Muscle of back (tissue), 13 donors: ENCODE measurements at places on chromosomes 12 and 14.

GRCh38 chr12:57767305-57767698 is 424 bp upstream of the CYP27B1 start:
- no peak for DNase-seq

GRCh38 chr14:96863327-96863985 is 66.3 kb downstream of the VRK1 start:
- DNase-seq, result no peak

DNA sequence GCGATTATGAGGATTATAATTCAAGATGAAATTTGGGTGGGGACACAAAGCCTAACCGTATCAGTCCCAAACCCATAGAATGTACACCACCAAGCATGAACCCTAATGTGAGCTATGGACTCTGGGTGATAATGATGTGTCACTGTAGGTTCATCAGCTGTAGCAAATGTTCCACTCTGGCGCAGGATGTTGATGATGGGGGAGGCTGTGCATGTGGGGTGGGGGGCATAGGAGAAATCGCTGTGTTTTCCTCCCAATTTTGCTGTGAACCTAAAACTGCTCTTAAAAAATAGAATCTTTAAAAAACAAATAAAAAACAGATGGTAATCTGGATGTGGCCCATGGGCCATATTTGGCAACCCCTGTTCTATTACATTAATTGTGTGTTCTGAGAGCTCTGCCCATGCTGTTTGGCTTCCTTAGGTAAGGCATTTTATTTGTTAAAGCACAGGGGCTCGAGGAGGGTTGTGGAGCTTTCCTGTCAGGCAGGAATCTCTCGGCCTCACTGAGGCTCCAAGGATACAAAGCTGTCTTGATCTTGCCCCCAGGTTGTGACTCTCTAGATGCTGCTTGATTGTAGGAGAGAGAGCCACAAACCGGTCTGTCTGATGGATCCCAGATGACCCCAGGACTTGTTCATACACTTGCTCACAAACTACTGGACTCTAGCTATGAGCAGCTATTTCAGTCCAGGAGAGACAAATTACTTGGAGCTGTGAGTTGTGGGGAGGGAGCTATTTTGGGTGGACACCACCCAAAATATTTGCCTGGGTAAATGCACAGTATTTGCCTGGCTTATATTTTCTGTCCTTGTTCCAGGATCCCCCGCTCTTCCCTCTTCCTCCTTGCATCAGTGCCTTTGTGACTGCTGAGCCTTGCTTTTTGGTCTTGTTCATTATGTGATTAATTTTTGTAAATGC is 340.2 kb downstream of the MED13L start:
- DNase-seq, result peak; percentile 52

DNA sequence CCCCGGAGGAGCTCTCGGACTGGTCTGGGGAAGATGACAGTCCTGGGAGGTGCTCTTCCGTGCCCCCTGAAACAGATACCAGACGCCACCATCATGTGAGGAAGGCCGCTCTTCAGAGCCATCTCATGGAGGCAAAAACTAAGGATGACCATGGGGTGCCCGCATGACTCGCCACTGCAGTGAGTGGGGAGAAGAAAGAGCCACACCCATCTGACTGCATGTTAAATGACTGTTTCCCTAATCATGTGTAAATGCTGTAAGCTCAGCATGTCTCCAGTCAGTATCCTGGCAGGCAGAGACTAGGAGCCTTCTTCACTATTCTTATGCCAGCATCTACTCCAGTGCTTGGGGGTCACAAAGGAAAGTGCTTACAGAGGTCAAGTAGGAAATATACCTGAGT is 4.0 kb downstream of the STON2 start:
- DNase-seq, result no peak

- DNase-seq, result no peak
Observed at GRCh38 chr12:108670066-108670631, 36.5 kb upstream of the SELPLG start.

DNA sequence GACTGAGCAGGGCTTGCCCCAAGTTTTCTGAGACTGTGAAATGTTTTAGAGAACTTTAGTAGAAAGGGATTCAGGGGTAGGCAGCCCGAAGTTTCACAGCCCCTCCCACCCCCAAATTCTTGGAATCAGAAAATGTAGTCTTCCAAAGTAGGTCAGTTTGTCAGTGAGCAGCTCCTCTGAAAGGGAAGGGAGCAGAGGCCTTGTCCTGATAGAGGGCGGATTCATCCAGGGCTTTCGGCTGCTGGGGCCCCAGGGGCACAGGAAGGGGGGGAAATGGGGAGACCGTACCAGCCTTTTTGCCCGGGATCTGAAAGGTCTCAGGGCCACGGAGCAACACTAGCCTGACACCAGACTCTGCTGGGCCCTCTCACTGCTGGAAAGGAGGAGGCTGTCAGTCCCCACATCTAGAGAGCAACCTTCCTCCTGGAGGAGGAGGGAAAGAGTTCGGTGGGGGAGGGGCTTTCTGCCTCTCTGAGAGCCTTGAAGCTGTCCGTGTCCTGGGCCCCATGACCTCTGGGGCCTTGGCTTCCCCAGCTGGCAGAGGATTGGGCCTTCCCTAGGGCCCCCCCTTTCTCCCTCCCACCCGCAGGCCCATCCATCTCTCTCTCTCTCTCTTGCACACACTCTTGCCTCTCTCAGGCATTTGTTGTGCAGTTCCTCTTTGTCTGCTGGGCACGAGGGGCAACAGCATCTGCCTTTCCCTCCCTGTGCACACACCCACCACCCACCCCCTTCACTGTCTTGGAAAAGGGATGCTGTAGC is at the start of gene IKZF4:
TSS of gene IKZF4 (plus strand) at position 621 of the 762 bp plus-strand sequence. CDS start 451 bp downstream, outside the sequence.
- DNase-seq, result peak; percentile 92

DNA sequence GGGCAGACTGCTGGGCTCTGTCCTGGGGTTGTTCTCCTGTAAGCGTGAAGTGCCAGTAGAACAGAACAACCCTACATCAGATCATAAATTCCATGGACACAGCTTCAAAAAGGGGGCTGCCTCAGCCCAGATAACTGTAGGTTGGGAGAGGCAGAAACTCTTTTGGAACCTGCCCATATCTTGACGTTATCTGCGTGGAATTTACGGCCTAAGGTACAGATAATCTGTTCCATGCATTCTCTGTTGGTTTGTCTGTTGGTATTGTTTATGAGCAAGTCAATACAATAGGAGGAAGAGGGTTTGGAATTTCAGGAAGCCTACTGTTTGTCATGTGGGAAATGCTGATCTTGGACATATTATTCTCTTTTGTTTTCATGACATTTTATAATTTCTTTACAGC is 36.7 kb downstream of the SLC25A47 start:
- DNase-seq, result no peak

GRCh38 chr12:11719678-11720099 is 70.2 kb downstream of the ETV6 start:
- no peak for DNase-seq

DNA sequence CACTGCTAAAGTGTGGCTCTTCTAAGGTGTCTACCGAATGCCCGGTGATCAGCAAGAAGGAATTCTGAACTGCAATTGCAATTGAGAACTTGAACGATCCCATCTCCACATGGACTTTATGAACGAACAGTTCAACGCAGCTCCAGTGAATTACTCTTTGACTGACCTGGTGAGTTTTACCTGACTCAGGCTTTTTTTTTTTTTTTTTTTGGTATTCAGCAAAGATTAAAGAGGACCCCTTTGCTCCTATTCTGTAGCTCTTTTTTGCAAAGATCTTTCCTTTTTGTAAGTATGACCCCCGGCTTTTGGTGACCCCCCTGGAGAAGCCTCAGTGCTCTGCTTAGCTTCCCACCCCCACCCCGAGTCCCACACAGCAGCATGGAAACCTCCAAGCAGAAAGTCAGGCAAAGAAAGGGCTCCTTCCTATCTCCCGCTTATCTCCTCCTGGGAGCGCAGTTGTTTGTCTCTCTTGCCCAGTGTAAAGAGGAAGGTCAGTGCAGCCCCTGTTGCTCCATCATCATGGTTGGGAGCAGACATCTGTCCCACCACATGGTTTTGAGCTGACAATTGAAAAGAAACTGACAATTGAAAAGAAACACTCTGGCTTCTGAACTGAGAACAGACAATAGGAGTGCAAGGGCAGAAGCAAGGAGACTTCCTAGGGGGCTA is 72.1 kb upstream of the DIO3 start:
- DNase-seq, result no peak

GRCh38 chr12:44118946-44119345 is 283.1 kb downstream of the TMEM117 start:
- DNase-seq, result no peak

- DNase-seq, result no peak
Observed at GRCh38 chr14:59788176-59788575, 82.4 kb downstream of the RTN1 start.

DNA sequence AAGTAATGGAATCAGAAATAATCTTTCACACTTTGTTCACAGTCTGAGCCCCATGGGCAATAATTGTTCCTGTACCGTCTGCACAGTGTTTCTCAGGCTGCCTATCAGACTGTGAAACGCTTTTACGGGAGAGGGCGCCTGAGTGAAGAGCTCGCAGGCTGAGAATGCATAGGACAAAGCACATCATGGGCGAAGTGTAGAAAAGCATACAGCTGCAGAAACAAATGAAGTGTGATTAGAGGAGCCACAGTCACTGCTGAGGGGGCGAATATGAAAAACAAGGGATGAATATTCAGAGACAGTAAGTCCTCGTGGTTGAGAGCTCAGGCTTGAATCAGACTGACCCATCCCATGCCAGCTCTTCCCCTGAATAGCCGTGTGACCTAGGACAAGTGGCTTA is 438.4 kb upstream of the DCN start:
- peak; percentile 10 for DNase-seq

DNA sequence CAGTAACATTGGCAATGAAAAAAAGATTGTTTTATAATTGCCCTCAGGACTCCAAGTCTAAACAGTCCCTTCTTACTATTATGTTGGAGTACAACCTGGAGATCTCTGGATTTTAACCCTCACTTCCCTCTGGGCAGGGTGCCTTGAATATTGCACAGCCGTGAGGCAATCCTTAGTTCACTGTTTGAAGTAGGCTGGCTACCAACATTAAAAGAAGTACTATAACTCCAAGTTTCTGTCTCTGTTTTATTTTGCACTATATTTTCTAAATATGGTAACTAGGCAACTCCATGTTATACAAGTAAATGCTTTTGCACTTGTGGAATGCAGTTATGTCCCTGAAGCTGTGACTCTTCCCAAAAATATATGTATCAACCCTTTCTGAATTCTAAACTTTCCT is 490.7 kb downstream of the EGLN3 start:
- peak; percentile 34 for DNase-seq

DNA sequence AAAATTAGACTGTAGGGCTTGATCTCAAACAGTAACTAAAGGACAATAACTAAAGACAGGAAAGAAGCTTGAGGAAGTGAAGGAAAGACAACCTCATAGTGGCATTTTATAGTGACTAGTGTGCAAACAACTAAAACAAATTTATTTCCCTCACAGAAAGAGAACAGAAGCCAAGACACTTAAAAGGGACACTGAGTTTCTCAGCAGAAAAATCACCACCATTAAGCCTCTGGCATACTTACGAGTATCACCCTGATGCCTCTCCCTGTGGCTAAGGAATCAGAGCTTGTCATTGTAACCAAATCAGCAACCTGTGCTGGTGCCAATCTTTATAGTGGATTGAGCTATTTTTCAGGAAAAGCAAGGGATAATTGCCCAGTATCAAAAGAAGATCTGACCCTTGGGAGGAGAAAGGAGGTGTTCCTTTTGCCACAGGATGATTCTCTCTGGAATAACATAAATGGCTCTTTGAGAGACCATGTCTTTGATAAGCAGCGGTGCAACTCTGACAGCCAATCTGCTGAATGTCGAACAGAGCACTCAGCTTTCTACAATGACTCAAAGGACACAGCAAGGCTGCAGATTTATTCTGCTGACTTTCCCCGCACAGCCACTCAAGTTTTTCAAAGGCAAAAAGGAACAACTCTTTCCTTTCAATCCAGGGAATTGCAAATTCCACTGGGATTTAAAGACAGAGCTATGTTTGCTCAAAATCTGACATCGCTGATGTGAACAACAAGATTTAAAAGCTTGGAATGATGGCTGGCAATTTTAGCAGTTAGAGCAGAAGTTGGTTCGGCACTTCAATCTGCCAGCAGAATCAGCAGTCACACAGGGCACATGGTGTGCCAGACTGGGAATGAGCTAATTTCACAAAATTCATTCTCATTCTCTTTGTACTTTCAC is 34.6 kb downstream of the ATF7 start:
- no peak for DNase-seq

GRCh38 chr14:91115986-91116770 is 2.3 kb downstream of the DGLUCY start:
- no peak for DNase-seq

DNA sequence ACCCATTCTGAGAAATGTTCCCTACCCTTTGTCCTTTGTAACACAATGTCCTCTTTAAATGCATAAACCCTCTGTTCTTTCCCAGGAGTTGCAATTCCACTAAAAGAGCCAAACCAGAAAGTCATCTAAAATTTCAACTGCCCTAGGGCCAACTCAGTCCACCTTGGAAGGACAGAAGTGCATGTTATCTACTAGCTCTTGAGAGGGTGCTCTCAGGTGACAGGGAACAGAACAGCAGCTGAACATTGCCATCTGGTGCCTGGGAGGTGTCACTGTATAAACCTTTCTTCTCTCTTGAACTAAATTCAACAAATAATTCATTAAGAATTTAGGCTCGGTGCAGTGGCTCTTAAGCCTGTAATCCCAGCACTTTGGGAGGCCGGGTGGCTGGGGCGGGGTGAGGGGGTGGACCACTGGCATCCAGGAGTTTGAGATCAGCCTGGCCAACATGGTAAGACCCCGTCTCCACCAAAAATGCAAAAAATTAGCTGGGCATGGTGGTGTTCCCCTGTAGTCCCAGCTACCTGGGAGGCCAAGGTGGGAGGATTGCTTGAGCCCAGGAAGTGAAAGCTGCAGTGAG is 10.3 kb upstream of the FERMT2 start:
- DNase-seq, result no peak

DNA sequence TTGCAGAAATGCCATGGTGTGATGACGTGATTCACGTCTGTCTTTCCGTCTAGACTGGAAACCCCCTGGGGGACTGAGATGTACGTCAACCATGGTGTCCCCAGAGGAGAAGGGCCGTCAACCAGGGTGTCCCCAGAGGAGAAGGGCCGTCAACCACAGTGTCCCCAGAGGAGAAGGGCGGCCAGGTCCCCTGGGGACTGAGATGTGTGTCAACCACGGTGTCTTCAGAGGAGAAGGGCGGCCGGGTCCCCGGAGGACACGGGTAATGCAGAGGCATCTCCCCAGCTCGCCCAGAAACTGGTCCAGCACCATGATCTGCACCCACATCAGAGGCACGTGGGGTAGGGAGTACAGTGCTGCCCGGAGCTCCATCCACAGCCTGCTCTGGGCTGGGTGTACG is 30.6 kb upstream of the GALNT9 start:
- DNase-seq, result no peak

DNA sequence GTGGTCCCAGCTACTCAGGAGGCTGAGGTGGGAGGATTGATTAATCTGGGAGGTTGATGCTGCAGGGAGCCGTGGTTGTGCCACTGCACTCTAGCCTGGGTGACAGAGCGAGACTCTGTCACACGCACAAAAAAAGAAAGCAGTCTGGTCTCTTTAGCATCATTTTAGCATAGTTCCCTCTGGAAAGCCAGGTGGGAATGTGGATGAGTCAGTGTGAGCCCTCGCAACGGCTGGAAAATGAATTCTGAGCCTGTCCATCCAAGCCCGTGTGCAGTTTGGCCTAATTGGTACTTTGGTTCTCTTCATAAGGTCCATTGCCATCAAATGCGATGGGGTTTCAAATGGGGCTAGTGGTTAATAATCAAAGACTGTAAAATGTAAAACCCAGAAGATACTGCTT is 2.4 kb downstream of the MYL2 start:
- DNase-seq, result no peak
